ENCODE measurements at places on chromosomes 1 and 21.
A peak's percentile ranks its signal among the peaks of the same experiment; 100 is the strongest.

DNA sequence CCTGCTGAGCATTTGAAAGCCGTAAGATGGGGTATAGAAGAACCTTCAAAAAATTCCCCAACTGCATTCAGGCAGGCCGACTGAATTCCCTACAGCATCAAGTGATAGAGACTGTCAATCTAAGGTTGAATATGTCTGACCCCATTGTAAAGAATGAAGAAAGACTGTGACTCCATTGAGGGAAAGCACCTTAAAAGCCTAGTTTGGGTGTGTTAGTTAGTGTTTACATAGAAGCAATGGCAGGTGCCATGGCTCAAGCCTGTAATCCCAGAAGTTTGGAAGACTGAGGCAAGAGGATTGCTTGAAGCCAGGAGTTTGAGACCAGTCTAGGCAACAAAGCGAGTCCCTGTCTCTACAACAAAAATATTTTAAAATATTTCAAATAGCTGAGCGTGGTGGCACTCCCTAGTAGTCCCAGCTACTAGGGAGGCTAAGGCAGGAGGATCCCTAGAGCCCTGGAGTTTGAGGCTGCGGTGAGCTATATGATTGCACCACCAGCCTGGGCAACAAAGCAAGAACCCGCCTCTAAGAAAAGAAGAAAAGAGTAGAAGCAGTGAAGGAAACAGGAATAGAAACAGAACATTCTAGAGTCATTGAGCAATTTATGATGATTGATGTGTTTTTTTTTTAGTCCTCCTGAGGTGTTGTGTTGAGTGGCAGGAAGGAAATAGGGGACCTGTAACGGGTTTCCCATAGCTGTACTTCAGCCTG lies 15.4 kb downstream of the POLR3GL start:
- DNase-seq, result peak; percentile 49

GRCh38 chr1:212525479-212526110 lies 83.0 kb upstream of the ATF3 start:
- no peak for DNase-seq

DNA sequence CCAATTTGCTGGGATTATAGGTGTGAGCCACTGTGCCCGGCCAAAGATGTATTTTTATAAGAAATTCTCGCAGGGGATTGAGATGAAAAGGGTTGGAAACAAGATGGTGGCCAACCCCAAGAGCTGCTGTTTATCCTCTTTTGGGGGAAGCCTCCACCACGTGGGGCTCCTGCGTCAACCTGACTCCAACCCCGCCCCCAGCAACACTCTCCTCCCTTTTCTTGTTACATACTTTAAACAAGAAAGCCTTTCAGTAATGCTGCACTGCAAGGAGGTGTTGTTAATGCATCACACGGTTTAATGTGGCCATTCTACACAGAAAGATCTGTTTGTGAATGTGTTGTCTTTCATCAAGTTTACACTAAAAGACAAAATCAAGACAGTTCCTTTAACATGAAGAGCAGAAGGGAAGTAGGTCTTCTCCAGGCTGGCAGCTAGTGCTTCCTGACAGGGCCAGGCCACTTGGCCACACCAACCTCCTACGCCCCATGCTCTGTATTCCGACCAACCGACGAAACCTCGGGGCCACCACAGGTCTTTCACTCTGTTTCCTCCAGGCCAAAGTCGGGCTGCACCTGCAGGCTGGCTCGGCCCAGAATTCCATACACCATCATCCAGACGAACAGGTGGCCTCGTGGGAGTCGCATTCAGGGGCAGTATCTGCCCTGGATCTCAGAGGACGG lies 25.9 kb downstream of the C2CD2 start:
- DNase-seq, result no peak

GRCh38 chr1:71166178-71167173 lies 85.6 kb upstream of the ZRANB2 start:
- DNase-seq, result no peak

DNA sequence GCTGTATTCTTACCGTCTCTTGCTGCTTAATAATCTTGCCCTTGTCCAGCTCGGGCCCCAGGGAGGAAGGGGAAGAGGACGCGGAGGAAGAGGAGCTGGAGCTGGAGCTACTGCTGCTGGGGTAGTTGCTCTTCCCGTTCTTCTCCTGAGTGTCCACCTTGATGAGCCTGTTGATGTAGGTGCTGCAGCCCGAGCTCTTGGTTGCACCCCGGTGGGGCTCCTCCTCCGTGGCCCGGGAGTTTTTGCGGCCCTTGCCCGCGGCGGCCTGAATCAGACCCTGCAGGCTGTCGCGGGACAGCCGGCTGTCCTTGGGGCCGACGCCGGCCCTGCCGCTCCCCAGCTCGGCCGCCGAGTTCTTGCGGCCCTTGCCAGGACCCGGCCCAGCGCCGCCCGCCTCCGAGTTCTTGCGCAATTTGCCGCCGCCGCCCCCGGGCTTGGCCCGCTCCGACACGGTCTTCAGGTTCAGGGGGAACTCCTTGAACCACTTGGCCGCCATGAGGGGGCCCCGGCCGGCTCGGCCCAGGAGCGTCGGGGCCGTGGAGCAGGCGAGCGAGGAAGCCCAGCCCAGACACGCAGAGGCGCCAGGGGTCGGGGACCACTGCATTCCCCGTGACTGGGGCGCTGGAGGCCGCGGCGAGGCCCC lies 475 bp upstream of the TDRD10 start:
- DNase-seq, result no peak

DNA sequence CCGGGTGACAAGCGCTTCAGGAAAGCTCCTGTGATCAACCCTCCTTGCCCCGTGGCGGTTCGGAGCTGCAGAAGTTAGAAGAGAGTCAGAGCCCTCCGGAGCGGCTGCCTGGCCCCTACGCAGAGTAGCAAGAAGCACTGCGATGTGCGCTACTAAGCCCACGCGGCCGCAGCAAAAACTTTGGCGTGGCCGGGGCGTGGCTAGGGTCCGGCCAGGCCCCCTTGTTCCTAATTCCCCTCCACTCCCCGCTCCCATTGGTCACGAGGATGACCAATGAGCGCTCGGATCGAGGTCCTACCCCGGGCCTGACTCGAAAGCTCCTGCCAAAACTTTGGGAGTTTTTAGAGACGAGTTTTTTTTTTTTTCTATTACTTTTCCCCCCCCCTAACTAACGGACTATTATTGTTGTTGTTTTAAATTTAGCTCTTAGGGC lies at the start of gene HLX:
TSS of gene HLX (plus strand) at position 368 of the 433 bp plus-strand sequence. CDS start 415 bp downstream, outside the sequence.
- no peak for DNase-seq

- no peak for DNase-seq
These were observed 8.1 kb downstream of the KRTAP21-3 start for GRCh38 chr21:30710499-30710898.

GRCh38 chr1:46725736-46726108 lies 6.8 kb upstream of the EFCAB14 start:
- DNase-seq, result no peak
